Astrocyte of the hippocampus (primary cell): ENCODE measurements at places on chromosomes 16 and 17.

DNA sequence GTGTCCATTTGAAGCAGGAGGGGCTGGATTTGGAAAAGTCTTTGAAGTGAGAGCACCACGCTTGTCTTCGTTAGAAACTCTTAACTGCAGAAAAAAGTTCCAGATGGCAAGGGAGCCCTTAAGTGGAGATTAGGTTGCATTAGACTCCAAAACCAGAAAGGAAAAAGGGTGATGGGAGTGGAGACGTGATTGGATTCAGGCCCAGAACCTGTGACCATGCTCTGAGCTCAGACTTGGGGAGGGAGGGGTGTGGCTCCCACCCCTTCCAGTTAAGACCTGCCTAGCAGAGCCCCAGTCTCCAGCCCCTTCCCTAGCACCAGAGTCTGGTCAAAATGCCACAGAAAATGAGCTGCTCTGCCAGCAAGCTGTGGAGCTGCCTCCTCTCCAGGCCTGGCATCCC is 6.4 kb upstream of the LGALS9 start:
- DNase-seq: no peak

DNA sequence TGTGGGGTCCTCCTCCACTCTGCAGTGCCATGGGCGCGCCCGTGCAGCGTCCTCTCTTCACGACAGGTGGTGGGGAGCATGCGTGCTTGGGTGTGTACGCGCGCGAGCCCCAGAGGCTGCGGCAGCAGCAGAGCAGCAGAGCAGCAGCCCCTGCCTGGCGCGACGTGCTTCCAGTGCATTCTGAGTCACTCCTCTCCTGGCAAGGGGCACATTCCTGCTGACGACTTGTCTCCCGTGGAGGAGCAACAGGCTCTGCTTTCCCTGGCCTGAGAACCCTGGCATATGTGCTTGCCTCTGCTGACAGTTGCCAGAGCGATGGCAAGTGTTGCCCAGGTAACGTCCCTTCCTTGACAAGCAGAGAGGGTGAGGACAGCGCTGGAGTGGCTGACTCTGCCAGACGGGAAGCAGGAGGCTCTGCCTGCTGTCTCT is 133.8 kb upstream of the PLCG2 start:
- peak; percentile 97 for DNase-seq

GRCh38 chr16:53775821-53776431 is 72.0 kb downstream of the FTO start:
- peak; percentile 93 for DNase-seq

GRCh38 chr17:48357779-48358602 is 72.0 kb downstream of the SKAP1 start:
- no peak for DNase-seq

DNA sequence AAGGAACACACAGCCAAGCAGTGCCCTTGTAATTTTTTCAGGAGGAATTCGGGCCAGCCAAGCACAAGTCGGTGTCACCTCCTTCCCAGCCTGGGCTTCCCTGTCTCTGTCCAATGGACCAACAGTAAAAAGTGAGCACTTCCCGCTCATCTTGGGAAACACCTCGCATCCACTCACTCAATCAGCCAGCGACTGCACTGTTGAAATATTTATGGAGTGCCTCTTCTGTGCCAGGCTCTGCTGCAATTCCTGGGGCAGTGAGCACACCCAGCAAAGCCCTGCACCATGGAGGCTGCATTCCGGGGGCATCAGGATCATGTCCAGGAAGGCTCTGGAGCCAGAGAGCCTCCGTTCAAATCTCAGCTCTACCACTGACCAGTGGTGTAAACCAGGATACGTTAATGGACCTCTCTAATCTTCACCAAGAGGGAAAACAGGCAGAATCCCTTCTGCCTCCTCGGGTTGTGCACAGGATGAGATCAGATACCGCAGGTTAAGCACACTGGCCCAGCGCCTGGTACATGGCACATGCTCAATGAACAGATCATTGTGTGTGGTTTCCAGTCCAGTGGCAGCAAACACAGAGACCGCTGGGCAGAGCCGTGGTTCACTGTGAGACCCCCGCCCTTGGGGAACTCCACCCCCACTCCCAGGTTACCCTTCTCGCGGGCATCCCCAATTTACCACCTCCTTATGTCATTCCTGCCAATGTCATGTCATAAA is 194.3 kb downstream of the ZNF423 start:
- peak; percentile 83 for DNase-seq
